Sciatic nerve (tissue), 2 donors: ENCODE measurements at places on chromosomes 1 and 21.

- DNase-seq = no peak
These were observed 8.5 kb upstream of the IVL start for GRCh38 chr1:152899883-152900282.

GRCh38 chr1:231600458-231600976, 26.1 kb upstream of the DISC1 start:
- DNase-seq = no peak

DNA sequence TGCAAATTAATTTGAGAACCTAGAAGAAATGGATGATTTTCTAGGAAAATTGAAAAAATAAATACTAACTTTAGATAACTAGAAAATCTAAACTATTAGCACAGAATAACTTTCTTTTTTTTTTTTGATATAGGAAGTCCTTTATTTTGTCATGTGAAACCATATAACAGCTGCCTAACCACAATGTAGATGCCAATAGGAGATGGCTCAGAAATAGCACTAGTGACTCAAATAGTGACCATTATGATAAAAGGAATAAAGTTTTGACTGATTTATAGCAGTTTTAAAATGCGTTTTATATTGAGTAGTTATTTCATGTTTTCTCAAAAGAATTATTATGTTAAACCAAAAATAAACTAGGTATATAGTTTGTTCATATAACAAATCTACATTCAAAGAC, 158.0 kb upstream of the CACYBP start:
- no peak for DNase-seq

- DNase-seq = no peak
These were observed 255.7 kb downstream of the COL11A1 start for GRCh38 chr1:102852613-102853012.

- no peak for DNase-seq
These were observed 51.2 kb downstream of the RGS4 start for GRCh38 chr1:163120372-163120771.

DNA sequence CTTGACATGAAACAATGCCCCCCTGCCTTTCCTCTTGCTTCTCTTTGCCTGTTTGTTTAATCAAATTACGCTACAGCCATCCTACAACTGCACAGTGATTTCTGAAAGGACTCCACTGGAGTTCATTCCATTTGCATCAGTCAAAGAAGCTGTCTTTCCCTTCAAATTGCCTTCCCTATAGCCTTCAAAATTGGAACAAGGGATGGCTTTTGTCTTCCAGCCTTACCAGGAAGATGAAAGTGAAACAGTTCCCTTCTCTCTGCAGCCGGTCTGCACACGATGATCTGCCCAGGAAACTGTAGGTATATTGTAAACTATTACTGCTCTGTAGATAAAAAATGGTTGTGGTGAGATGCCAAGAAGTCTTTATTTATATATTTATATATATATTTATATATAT, 65.6 kb upstream of the ETS2 start:
- no peak for DNase-seq

DNA sequence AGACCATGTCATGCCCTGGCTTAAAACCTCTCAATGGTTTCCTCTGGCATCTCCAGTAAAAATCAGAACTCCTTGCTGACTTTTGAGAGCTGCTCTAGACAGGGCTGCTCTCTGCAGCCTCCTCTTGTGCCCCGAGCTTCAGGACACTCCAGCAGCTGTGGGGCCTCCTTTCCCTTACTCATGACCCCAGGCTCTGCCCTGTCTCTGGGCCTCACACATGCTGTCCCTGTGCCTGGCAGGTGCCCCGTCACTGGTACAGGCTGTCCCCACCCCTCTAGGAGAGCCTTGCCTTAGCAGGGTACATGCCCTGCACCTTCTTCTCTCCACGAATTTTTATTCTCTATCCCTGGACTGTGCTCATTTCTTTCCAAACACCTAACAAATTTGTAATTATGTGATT, 43.2 kb downstream of the HIVEP3 start:
- DNase-seq = no peak

DNA sequence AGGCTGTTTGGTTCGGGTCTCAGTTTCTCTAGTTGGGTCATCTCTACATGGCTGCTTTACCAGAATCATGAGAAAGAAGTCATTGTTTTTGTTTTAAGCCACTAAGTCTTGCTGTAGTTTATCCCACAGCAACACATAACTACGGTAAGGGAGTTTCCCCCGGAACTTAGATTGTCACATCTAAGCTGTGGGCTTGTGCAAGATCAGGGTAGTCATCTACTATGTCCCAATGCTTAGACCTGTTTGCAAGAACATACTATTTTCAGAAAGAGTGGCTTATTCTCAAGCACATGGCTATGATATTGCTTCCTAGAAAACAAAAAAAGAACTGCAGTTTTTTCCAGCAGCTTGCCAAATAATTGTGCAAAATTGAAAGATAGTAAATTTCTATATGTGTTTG, 18.0 kb upstream of the OLIG2 start:
- DNase-seq = no peak

- no peak for DNase-seq
These were observed 180.7 kb downstream of the ETS2 start for GRCh38 chr21:38986406-38986805.

DNA sequence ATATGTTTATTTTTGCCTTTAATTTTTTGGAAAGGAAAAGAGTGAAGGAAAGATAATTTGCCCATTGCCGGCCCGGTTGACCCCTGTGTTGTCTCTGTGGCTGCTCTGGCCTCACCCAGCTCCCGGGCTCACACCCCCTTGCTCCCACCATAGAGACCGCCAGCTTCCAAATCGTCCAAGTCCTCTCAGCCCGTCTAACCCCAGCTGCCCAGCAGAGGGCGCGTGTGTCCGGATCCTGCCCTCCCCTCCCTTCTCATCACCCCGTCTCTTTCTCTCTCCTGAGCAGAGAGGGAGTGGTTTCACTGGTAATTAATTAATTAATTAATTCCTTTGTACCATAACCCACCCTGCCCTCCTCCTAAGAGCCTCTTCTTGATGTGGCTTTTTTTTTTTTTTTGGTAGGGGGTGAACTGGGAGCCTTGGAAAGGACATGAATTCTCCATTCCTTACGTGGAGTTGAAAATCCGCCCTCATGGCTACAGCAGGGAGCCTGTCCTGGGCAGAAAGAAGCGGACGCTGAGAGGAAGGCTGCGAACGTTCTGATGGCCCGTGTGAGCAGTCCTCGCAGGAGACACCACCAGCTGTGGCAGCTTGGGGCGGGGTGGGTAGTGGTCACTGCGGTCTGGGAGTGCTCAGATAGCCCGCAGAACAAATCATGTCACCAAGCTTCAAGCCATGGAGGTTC, 45.9 kb downstream of the KIAA0040 start:
- peak; percentile 82 for DNase-seq

GRCh38 chr21:14691914-14692313, 145.8 kb upstream of the SAMSN1 start:
- no peak for DNase-seq

- peak; percentile 75 for DNase-seq
These were observed 15.1 kb downstream of the BLACAT1 start for GRCh38 chr1:205440476-205441317.
